AML-193 (cell line): ENCODE measurements at places on chromosomes 5 and 9.
A peak's percentile ranks its signal among the peaks of the same experiment; 100 is the strongest.

DNA sequence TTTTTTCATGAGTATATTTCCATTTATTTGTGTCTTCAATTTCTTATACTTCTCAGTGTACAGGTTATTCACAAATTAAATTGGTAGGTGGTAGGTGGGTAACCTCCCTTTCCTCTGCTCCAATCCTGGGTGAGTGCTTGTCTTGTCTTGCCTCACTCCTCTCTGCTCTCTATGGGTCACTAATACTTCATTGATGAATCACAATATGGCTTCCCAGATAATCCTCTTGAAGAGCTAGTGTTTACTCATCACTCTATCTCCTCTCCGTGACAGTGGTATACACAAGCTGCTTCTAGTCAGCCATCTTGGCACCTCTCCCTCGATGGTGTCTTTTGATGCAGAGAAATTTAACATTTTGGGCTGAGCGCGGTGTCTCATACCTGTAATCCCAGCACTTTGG lies 331.8 kb upstream of the NMUR2 start:
- no peak for DNase-seq

DNA sequence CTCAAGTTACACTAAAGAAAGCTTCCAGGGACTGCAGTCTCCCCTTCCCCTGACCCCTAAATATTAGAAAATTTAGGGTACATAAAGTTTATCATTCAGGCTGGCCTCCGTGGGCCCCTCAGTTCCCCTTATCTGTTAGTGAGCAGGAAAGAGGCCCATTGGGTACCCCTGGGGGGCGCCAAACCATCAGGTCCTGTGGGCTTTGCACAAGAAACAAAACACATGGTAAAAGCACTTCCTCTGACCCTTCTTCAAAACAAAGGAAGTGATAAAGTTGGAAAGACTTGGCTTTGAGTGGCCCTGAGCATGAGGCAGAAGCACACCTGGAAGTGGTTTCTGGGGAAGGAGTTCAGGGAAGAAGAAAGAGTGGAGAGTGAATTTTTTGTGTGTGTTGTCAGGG lies 213.0 kb downstream of the SMARCA2 start:
- DNase-seq, result peak; percentile 24

DNA sequence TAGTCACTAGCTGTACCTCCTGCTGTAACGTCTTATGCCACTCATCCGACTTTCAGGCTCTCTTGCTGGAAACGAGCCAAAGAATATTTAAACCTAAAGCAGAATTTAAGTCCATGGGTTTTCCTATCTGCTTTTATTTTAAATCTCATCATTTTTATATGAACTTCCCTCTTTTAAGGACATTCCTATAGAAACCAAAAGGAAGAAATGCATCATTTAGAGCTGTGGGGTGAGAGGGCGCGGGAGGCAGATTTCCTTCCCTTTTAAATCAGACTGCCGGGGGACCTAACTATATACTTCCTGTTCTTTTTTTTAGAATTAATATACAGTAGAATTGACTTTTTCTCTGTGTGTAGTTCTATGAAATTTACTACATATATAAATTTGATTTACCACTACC lies 468.8 kb downstream of the BNC2 start:
- DNase-seq, result no peak

DNA sequence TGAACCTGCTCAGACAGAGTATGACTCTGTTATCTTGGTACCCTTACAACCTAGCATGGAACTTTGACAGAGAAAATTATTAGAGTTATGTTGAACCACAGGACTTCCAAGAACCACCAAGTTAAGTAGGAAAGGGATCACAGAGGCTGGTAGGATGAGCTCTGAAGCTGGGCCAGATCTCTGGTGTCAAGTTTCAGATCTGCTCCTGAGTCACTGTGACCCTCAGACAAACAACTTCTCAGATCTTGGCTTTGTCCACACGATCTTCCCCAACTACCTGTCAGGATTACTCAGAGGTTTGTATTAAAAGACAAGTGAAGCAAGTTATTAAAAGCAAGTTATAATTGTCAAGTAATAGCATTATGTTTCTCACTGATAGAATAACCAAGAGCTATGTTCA lies 189.0 kb downstream of the SEC61B start:
- DNase-seq, result no peak

GRCh38 chr5:168734620-168735300 lies 155.6 kb upstream of the PANK3 start:
- no peak for DNase-seq

DNA sequence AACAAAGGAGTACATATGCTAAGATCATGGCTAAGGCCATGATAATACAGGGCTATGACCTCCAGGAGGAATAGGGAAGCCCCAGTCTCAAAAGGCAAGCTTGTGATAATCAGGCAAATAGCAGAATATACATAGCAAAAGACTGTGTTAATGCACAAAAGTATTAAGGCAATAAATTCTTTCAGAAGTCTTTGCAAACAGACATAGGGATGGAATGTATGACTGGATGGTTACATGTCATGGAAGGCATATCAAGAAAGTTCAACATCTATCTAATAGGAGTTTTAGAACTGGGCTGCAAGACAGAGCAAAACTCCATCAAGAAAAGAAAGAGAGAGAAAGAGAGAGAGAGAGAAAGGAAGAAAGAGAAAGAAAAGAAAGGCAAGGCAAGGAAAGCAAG lies 264.5 kb upstream of the CDH6 start:
- DNase-seq, result no peak

DNA sequence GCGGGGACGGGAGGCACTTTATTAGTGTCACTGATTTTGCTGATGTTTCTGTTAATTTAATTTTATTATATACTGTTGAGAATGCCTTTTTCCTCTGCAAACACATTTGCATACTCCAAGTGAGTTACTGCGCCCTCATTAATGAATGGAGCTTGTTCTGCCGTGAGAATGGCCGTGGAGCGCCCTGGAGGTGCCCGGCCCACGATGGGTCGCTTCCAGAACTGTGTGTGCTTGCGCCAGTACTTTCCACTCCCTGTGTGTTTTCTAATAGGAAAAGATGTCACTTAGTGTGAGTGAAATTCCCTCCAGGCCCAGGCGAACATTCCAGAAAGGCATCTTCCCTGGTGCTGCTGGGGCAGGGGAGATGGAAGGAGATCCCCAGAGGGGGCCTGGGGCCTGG lies 30.1 kb downstream of the NDUFS6 start:
- DNase-seq, result no peak

- no peak for DNase-seq
Measured at GRCh38 chr9:128643519-128644300, 12.9 kb downstream of the DYNC2I2 start.

DNA sequence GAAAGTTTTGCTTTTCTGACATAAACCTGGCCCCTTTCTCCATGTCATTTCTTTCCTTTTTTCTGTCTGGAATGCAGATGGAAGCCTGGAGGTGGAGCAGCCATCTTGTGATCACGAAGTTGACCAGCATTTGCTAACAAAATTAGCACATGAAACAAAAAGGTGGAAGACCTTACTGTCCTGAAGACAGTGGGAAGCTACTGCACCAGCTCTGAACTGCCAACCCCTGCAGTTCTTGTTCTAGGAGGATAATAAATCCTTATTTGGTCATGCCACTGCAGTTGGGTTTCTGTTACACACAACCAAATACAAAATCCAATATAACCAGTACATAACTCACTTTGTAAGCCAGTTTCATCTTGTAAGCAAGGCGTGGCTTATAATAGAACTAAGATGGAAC lies 249.4 kb upstream of the TBCA start:
- DNase-seq, result no peak

DNA sequence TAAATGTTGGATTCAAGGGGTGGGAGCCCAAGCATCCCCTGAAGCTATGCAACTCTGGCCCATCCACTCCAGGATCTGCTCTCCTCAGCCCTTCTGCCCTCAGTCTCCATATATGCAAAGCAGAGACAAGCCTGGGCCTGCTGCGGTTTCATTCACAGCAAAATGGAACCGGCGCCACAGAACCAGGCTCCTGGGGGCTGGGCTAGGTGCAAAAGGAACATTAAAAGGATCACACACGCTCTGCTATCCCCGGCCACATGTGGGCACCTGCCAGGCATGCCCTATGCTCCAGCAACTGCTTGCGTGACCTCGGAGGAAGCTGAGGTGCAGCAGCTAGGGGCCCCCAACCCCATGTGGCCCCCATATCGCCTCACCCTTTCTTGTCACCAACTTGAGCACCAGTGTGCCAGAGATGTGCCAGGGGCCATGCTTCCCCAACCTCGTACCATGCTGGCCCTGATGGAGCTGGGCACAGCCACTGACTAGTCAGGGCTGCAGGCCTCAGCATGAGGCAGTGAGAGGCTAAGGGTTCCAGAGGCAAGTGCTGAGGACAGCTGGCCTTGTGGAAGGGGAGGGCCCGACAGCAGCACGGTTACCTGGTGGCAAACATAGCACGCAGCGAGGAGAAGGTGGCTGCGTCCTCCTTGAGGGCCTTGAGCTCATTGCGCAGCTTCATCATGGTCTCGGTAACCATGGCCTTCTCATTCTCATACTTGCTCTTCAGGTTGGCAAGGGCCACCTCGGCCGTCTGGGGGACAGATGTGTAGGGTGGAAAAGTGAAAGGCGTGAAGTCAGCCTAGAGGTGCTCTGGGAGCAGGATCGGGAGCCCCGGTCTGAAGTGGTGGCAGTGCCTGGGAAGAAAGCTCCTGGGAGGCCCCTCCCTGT lies 47.2 kb downstream of the BICD2 start:
- no peak for DNase-seq

GRCh38 chr9:131918481-131918880 lies 161.2 kb downstream of the MED27 start:
- DNase-seq, result no peak

DNA sequence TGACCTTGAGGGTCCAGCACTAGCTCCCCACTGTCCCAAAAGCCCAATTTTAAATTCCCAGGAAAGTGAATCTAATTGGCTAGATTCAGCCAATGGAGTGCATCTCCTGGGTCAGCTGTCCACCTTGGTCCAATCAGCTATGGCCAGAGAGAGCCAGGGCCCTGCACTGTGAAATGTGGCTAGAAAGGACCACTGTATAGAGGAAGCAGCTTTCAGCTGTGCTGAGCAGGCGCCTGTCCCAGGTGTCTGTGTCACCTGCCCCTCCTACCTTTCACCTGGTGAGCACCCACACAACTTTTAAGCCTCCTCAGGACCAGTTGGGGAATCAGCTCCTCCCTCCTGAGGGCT lies 186.2 kb downstream of the DRD1 start:
- no peak for DNase-seq

- DNase-seq, result no peak
Measured at GRCh38 chr5:136133222-136133921, 727 bp downstream of the SMAD5 start.

DNA sequence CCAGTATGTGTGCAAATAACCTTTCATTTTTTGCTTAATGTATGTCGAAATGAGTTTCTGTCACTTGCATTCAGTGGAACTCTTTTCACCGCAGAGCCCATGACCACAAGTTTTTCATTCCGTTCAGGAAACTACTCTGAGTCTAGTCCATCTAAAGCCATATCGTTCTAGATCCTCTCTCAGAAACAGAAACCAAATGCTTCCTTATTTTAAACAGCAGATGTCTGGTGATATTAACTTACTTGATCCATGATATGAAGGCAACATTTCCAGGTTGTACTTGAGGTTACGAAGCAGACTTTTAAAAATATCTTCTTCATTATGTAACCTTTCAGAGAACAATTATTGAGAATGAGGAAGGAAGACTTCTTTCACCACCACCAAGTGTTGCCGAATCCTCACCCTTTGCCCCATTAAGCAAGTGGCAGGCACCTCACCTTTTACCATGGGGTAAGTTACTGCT lies 72.4 kb upstream of the GNAQ start:
- DNase-seq, result peak; percentile 98

GRCh38 chr9:84652496-84653120 lies 16.9 kb upstream of the NTRK2 start:
- no peak for DNase-seq

DNA sequence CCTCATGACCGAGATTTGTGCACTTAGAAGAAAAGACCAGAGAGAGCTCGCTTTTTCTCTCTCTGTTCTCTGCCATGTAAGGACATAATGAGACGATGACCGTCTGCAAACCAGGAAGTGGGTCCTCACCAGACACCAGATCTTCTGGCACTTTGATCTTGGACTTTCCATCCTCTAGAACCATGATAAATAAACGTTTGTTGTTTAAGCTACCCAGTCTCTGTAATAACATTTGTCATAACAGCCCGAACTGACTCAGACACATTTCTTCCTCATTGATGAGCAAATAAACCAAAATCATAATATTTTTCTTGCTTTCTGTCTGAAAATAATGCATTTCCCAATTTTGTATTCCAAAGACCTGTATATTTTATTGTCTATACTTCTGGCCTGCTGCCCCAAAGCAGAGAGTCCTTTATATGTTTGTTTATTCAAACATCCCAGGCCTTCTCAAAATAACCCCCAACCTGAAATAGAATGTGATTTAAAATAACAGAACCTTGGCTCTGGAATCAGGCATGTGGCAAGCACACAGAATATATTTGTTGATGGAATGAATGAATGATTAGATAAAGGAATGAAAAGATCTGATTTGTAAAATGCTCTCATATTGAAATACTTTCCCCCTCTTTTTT lies 396.5 kb downstream of the ADGRV1 start:
- no peak for DNase-seq
